ENCODE measurements at places on chromosomes 1 and 21. TPM values are rescaled to one million over a fixed set of nuclear protein-coding genes. Genes with fewer than 3 reads are reported as not detected.

LAX1 gene
- 11.6 TPM for total RNA-seq

SLAMF1 gene
- total RNA-seq = 140 TPM

IER5 gene
- 73.9 TPM for total RNA-seq

UHMK1 gene
- total RNA-seq = 30.3 TPM

SLC45A3 gene
- 9.9 TPM for total RNA-seq

TMEM269 gene
- 0.13 TPM for total RNA-seq

- no peak overlapping the region for H3K4me3 ChIP-seq
- DNase-seq = no peak
- no peak overlapping the region for H3K27ac ChIP-seq
Observed at GRCh38 chr1:56255516-56256152, 323.7 kb downstream of the PLPP3 start.

GRCh38 chr1:228756457-228756856, 21.2 kb downstream of the RHOU start:
- no peak overlapping the region for H3K27ac ChIP-seq
- no peak for DNase-seq
- H3K27me3 ChIP-seq = no peaks in the 10 kb centered on the region
- H3K36me3 ChIP-seq = no peaks in the 10 kb centered on the region
- no peaks in the 10 kb centered on the region for H3K4me1 ChIP-seq

DNA sequence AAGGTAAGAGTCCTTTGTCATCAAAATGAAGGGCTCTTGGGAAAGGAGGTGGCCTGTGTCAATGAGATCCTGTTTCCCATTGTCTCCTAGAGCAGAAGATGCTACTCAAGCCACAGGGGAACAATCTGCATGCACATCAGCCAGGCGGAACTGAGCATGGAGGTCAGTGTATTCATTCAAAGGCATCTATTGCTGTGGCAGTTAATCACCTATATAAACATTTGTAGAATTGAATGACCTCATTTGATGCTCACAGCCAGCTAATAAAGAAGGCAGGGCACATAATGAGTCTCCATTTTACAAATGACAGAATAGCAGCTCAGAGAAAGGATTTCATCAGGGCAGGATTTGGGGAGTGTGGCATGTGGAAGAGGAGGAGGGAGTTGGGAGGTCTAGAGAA, 5.7 kb upstream of the FYB2 start:
- no peak overlapping the region for H3K27ac ChIP-seq
- no peaks in the 10 kb centered on the region for H3K27me3 ChIP-seq
- no peak for DNase-seq
- H3K4me1 ChIP-seq = no peaks in the 10 kb centered on the region

DNA sequence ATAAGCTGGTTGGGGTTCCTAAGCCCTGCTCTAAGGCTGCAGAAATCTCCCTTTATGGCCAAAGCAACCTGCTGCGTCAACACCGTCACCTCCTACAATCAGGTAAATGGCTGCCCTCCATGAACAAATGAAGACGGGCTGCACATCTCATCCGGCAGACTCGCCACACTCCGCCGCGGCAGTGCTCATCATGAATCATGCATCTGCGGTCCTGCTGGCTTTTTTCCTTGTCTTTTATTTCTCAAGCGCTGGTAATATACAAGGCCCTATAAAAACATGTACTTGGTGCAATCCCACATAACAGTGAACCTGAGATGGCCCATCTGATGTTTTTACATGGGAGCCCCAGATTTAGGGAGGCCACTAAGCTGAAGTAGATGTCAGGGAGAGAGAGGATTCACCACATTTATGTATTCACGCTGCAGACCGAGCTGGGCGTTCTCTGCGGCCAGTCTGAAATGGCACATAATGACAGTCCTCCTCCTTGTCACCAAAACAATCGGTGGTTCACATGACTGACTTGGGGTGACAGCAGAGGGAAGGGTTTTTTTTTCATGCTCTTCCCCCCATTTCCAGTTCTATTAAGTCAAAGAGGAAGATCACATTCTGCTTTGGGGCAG, 91.6 kb downstream of the KAZN start:
- H3K27me3 ChIP-seq = no peaks in the 10 kb centered on the region
- DNase-seq = no peak
- no peaks in the 10 kb centered on the region for H3K4me1 ChIP-seq
- H3K27ac ChIP-seq = no peak overlapping the region
- no peak overlapping the region for H3K4me3 ChIP-seq

GRCh38 chr1:205519541-205520131, 15.2 kb downstream of the CDK18 start:
- no peaks in the 10 kb centered on the region for H3K27me3 ChIP-seq
- no peak overlapping the region for H3K4me3 ChIP-seq
- no peak overlapping the region for H3K27ac ChIP-seq
- no peaks in the 10 kb centered on the region for H3K36me3 ChIP-seq
- DNase-seq = no peak

GRCh38 chr1:201475915-201476669, 7.1 kb upstream of the PHLDA3 start:
- H3K4me3 ChIP-seq = no peak overlapping the region
- no peak overlapping the region for H3K27ac ChIP-seq
- no peaks in the 10 kb centered on the region for H3K27me3 ChIP-seq

DNA sequence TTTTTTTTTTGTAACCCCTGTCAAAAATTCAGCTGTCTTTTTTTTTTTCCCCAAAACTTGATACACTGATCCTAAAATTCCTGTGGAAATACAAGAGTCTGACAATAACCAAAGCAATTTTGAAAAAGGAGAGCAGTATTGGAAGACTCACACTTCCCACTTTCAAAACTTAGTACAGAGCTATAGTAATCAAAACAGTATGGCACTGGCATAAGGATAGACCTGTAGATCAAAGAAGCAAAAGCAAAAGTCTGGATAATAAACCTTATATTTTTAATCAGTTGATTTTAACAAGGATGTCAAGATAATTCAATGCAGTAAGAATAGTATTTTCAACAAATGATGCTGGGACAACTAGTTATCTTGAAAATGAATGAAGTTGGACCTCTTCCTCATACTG, 17.3 kb downstream of the FBXO28 start:
- no peaks in the 10 kb centered on the region for H3K4me1 ChIP-seq
- H3K36me3 ChIP-seq = peaks cover 9% of the 10 kb centered on the region
- H3K4me3 ChIP-seq = no peak overlapping the region
- no peak for DNase-seq
- no peak overlapping the region for H3K27ac ChIP-seq
- H3K27me3 ChIP-seq = no peaks in the 10 kb centered on the region

- H3K36me3 ChIP-seq = no peaks in the 10 kb centered on the region
- no peak overlapping the region for H3K27ac ChIP-seq
- no peaks in the 10 kb centered on the region for H3K27me3 ChIP-seq
- H3K4me1 ChIP-seq = peaks cover 10% of the 10 kb centered on the region
- DNase-seq = no peak
- H3K4me3 ChIP-seq = no peak overlapping the region
Observed at GRCh38 chr1:211632117-211632807, 43.2 kb downstream of the NEK2 start.

GRCh38 chr1:167881786-167882185, 32.1 kb downstream of the ADCY10 start:
- H3K36me3 ChIP-seq = no peaks in the 10 kb centered on the region
- H3K27ac ChIP-seq = no peak overlapping the region
- H3K4me1 ChIP-seq = no peaks in the 10 kb centered on the region
- no peak for DNase-seq
- H3K4me3 ChIP-seq = no peak overlapping the region
- H3K27me3 ChIP-seq = no peaks in the 10 kb centered on the region

DNA sequence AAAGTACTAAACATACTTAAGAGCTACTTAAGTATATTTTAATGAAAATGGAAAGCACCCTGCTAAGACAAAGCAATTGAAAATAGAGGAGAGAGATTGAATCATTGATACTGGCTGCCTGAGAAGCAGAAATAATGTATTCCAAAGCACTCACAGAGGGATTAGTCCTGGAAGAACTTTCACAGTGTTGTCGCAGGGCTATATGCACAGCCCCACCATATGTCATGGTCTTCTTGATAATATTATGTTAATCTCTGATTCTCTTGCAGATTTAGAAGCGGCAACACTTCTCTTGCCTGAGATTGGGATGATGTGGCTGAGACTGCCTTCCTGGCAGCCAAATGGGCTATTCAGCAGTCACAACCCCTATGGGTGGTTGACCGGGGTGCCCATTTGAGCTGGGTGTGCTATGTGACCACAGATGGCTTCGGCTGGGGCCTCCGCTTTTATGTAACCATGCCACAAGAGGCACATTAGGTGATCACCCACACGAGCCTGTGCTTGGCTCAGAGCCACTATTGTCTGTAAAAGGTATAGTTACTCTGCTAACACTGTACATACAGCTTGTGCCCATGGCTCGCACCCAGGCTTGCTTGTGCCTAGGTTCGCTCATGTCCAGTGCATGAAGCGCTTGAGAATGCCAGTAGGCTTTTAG, 152.2 kb upstream of the SGIP1 start:
- peak overlapping the region; percentile 83 for H3K27ac ChIP-seq
- no peak overlapping the region for H3K4me3 ChIP-seq
- H3K4me1 ChIP-seq = peaks cover 28% of the 10 kb centered on the region
- no peak for DNase-seq
- H3K36me3 ChIP-seq = no peaks in the 10 kb centered on the region

DNA sequence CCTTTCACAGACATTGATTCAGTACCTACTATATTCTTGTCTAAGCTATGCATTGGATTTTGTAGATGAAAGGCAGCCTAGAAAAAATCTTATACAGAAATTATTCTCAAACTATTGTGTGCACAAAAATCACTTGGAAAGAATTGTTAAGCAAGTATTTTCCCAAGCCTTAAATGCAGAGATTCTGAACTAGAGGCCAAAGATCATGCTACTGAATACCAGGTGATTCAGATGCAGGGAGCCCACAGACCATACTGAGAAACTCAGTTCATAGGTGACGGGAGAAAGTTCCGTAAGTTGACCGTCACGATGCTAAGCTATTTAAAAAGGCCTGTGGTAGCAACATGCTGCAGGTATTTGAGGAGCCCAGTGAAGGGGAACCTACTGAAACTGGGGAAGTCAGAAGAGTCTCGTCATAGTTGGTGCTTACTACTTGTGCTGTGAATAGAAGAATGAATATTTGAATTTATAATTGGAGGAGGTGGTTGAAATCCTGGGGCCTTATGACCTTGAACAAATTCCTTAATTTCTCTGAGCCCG, 150.8 kb downstream of the NFIA start:
- no peaks in the 10 kb centered on the region for H3K36me3 ChIP-seq
- H3K4me3 ChIP-seq = no peak overlapping the region
- no peaks in the 10 kb centered on the region for H3K27me3 ChIP-seq
- H3K4me1 ChIP-seq = no peaks in the 10 kb centered on the region
- DNase-seq = no peak

GRCh38 chr1:115641762-115642167, at the start of gene VANGL1:
VANGL1 (plus strand) TSS chr1:115641970; CDS start chr1:115651414, 9,444 bp downstream.
- H3K4me1 ChIP-seq = peaks cover 3% of the 10 kb centered on the region
- no peak for DNase-seq
- H3K27ac ChIP-seq = peak within 1 kb of the TSS; percentile 52
- H3K4me3 ChIP-seq = peak within 1 kb of the TSS; percentile 90
- no peaks in the 10 kb centered on the region for H3K27me3 ChIP-seq

DNA sequence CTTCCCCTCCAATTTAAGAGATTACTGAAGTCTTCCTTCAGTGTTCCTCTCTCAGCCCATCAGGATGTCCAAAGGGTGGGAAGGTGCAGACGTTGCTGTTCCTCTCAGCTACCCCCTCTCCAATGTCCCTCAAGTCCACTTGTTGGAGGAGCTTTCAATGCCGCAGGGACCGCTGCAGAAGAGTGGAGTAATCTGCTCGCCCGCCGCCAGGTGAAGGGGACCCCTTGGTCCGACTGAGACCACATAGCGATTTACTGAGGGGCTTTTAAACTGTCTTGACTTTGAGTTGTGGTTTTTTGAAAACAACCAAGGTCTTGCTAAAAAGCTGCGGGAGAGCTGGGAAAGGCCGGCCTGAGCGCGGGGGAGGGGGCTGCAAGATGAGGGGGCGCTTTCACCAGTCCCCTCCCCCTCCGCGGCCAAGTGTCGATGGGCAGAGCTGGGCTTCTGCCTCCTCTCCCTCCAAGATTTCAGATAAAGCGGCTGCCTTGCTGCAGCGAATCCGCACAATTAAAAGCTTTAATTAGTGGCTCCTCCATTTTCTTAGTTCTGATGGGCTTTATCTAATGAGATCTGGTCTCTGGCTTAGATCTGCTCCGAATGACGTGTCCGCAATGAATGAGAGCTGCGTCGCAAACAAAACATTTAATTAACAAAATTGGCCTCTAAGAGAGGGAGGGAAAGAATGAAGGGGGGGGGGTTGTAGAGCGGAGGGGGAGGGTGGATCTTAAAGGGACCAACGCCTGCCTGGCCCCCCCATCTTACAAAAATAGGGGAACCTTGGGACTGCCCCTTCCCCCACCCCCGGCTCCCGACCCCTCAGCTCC, 5.9 kb downstream of the LMO4 start:
- H3K27me3 ChIP-seq = no peaks in the 10 kb centered on the region
- peaks cover 14% of the 10 kb centered on the region for H3K4me1 ChIP-seq
- H3K27ac ChIP-seq = peak overlapping the region; percentile 53
- no peak for DNase-seq
- H3K36me3 ChIP-seq = peaks cover under 1% of the 10 kb centered on the region
- peak overlapping the region; percentile 75 for H3K4me3 ChIP-seq

- peaks cover 5% of the 10 kb centered on the region for H3K4me1 ChIP-seq
- H3K27me3 ChIP-seq = no peaks in the 10 kb centered on the region
- H3K4me3 ChIP-seq = no peak overlapping the region
- no peaks in the 10 kb centered on the region for H3K36me3 ChIP-seq
- no peak overlapping the region for H3K27ac ChIP-seq
Observed at GRCh38 chr1:113185463-113186104, 112.6 kb downstream of the LRIG2 start.

DNA sequence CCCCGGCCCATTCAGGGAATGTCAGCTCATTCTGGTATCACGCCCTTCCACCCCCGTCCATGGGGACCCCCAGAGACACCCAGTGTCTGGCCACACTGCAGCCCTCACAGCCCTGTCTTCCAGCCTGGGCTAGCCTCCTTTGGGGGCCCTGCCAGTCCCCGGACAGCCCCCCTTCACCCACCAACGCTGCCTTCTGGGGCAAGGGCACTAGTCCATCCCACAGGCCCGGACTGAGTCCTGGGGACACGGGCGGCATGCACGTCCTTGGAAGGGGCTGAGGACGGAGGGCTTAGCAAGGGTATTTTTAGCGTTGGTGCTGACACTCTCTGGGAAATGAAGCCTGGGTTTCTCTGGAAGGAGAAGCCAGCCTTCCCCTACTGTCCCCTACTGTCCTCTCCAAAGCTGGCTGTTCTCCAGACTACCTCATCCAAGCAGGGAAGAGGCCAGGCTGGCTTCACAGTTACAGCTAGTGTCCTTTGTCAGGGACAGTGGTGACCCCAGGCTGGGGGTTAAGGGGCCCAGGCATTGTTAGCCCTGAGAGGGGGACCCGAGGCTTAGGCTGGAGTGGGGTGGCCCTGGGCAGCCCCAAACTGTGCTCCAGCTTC, 39.5 kb downstream of the COQ8A start:
- H3K36me3 ChIP-seq = no peaks in the 10 kb centered on the region
- H3K27ac ChIP-seq = no peak overlapping the region
- H3K4me1 ChIP-seq = no peaks in the 10 kb centered on the region
- no peak overlapping the region for H3K4me3 ChIP-seq
- DNase-seq = no peak

- H3K27me3 ChIP-seq = no peaks in the 10 kb centered on the region
- peaks cover 4% of the 10 kb centered on the region for H3K4me1 ChIP-seq
- H3K4me3 ChIP-seq = no peak overlapping the region
- DNase-seq = no peak
- no peak overlapping the region for H3K27ac ChIP-seq
Observed at GRCh38 chr1:215530401-215530984, 36.6 kb upstream of the KCTD3 start.

All from GM12878 (cell line).